MCF 10A (cell line): ENCODE measurements at places on chromosomes 11 and 22.
A peak's percentile ranks its signal among the peaks of the same experiment; 100 is the strongest.

- no peak for DNase-seq
These were observed 429.2 kb downstream of the MN1 start for GRCh38 chr22:27372364-27372763.

DNA sequence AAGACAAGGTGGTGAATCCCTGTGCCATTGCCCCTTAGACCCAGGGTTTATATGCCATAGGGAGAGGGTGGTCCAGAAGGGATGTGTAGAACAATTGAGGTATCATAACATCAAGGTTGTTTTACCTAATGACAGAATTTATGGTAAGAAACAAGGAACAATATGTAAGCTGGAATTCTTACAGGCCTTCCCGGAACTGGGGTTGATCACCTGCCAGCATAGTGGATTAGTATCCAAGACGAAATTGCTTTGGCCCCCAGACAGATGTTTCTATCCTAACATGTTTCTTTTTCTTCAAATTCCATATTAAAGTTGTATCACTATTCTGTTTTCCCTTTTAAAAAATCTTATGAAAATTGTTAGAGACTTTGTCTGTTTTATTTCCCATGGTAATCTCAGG lies 343.8 kb upstream of the ANO3 start:
- DNase-seq: no peak

DNA sequence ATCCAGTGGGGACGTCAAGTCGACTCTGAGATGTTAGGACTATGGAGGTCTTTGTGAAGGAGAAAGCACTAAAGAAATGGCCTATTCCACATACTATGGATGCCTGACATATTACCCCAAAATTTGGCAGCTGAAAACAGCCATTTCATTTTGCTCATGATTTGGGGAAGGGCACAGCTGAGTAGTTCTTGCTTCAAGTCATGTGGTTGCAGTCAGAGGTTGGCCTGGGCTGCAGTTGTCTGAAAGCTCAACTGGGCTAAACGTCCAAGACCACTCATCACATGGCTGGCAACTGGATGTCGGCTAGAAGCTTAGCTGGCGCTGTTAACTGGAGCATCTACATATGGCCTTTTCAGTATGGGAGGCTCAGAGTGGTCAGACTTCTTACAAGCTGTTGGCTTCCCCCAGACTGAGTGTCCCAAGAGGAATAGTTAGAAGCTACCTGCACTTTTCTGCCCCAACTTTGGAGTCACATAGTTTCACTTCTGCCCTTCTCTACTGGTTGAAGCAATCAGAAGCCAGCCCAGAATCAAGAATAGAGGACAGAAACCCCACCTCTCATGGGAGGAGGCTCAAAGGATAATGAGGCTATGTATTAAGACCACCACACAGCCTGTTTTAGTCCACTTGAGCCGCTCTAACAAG lies 14.1 kb downstream of the SLC35C1 start:
- DNase-seq: no peak

- peak; percentile 51 for DNase-seq
These were observed 63.2 kb downstream of the ALX4 start for GRCh38 chr11:44246726-44247125.
